Heart right ventricle (tissue), 16 donors: ENCODE measurements at places on chromosomes 3 and 15.

DNA sequence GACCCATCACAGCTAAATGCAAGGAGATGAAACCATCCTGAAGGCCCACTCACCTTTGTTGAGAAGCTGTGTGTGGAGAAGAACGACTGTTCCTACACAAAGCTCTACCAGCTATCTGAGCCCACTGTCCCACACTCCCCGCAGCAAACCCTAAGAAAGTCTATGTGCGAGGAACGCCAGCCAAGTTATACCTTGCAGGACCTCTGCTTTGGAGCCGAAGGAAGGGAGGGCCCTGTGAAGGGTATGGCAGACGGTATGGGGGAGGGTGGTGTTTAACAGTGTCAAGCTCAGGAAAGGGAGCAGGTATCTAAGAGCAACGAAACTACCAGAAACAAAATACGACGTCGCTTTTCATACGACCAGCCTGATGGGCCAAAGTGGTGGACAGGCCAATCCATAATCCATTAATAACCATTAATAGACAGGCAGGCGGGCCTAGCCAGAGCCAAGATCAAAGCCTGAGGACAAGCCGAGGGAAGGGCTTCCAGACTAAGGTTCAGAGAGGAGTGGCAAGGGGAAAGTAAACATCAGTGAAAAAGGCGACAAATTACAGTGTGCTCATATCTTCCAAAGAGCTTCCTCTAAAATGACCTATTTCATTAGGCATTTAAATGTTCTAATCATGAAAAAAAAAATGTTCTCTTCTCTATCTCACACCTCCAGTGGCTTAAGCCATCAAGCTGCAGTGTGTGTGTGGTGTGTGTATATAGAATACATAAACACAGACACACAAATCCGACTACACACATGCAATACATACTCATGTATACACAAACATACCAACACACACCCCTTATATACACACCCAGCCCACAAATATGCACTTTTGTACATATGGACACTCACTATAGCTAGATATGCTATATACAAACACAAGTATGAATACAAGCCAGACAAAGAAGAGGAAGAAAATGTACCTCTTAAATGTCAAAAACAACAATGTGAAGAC is 43.9 kb downstream of the PTPN23 start:
- DNase-seq, result no peak

DNA sequence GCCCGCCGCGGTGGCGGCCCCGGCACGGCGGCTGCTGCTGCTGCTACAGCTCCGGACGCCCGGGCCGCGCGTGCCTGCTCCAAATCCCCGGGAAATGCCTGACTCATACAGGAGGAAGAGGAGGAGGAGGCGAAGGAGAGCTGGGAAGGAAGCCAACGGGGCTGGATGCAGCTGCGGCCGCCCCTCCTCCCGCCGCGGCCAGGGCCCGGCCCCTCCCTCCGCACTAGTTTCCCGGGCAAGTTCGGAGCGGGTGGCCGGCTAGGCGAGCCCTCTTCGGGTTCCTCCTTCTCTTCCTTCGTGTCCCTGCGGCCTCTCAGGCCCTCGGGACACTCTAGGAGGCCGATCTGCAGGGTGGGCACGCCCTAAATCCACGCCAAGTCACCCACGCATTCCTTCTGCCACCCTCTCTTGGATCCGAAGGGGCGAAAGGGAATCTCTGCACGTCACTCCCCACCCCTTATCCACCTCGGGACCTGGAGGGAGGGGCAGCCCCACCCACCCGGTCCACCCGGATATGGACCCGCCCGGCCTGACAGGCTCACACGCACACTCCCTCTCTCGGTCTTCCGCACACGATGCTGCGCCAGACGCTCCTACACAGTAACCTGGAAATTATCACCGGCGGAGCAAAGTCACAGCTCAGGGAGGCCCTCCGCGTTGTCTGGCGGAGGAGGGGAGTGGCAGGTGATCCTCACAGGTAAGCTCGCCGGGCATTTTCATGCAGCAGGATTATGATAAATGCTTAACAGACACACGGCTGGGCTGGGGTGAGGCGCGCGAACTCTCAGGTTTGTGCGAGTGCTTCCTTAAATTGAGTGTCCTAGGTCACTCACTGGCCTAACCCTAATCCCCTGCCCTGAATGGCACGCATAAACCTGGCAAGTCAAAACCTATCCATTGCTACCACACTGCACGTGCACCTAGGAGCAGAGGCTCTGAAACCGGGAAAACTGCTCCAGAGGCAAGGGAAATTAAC is at the start of the genes OSBPL10 and ZNF860:
Gene OSBPL10, minus strand, starts transcription at position 57 of the 976 bp plus-strand sequence. CDS start 83 bp downstream, outside the sequence.
Gene ZNF860, plus strand, starts transcription at position 545 of the 976 bp plus-strand sequence. CDS start 7,330 bp downstream, outside the sequence.
- peak; percentile 91 for DNase-seq

DNA sequence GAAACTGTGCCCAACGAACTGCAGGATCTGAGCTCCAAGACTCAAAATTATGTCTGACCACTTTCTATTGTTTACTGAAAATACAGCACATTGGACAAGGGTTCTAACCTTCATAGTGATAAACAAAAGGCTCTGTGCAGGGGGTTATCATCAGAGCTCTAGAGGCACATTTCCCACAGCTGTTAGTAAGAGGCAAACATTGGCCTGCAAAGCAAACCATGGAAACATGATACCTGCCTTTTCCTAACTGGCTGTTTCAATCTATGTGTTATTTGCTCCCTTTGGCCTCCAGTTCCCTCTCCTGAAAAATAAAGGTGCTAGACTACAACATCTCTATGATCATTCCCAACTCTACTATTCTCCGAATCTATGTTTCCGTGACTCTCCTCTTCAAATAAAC is 159.7 kb upstream of the ARHGEF26 start:
- DNase-seq, result no peak

DNA sequence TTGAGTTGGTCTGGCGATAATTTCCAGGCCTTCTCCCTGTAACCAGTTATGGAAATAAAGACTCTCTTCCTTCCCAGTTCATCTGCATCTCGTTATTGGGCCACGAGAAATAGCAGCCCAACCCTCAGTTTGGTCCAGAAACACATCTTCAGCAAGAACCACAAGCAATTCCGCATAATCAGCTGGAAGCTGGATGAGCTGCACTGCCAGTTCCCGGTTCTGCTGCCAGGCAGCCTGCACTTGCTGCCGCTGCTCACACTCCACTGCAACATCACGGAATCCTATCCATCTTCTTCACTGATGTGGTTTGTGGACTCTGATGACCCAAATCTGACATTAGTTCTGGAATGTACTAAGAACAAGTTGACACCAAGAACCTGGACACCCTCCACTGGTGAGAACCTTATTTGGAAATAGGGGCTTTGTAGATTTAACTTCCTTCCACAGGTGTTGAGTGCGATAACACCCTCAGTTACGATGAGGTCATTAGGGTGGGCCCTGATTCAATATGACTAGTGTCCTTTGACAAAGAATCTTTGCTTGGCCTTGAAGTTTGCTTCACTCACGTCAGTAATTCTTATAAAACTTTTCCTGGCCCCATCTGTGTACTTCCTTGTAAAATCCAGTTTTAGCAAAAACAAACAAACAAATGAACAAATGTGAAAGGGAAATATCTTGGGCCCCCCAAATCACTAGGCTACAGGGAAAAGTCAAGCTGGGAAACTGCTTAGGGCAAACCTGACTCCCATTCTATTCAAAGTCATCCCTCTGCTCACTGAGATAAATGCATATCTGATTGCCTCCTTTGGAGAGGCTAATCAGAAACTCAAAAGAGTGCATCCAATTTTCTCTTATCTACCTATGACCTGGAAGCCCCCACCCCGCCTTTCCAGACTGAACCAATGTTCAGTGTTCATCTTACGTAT is 221.9 kb upstream of the PROK2 start:
- no peak for DNase-seq

GRCh38 chr3:8317661-8318649 is 183.7 kb upstream of the LMCD1 start:
- no peak for DNase-seq

- no peak for DNase-seq
Measured at GRCh38 chr3:150936693-150937092, 31.5 kb upstream of the MINDY4B start.

DNA sequence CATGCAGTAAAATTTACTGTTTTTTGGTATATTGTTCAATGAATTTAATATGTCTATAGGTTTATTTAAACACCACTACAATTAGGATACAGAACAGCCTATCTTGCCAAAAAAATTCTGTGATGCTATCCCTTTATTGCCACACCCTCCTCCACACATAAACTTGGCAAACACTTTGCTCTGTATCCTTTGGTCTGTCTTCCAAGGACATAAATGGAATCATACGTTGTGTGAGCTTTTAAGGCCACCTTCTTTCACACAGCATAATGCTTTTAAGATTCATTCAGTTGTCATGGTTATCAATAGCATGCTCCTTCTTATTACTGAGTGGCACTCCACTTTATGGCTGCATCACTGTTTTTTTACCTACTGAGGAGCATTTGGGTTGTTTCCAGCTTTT is 71.5 kb downstream of the CERS3 start:
- DNase-seq, result no peak

DNA sequence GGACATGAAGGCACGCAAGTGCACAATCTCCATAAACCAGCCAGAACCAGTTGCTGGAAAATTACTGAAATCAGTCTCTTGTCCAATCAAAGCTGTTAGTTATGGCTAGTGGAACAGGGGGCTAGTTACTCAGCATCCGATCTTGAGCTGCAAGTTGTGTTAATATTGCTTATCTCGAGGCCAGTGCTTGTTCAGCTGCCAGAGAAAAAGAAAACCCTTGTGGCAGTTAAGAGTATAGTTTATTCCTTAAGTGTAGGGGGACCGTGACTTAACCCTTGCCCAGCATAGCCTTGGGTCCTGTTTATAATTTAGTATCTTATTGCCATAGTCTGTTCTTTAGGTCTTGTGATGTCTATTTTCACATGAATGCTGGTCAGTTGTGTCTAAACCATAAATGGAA is 268.5 kb downstream of the CD47 start:
- DNase-seq, result no peak

DNA sequence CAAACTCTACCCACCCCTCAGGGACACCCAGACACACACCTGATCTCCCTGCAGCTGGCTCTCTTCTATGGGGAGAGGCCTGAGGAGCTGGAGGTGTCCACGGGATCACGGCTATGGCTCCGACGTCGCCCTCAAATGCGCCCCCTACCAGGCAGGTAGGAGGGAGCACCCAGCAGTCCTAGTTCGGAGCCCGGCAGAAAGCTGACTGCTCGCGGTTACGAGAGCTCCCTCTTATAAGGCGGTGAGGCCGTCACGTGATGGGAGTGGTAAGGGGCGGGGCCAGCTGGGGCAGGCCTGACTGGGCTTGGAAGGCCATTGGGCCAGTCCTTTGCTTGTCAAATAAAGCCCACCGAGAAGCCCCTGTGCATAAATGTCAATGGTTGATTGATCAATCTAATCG is at the start of gene PRR20G:
Gene PRR20G, minus strand, starts transcription at position 207 of the 400 bp plus-strand sequence. CDS start 681 bp downstream, outside the sequence.
- no peak for DNase-seq
